ENCODE measurements at places on chromosomes 12 and 14.
A peak's percentile ranks its signal among the peaks of the same experiment; 100 is the strongest.

DNA sequence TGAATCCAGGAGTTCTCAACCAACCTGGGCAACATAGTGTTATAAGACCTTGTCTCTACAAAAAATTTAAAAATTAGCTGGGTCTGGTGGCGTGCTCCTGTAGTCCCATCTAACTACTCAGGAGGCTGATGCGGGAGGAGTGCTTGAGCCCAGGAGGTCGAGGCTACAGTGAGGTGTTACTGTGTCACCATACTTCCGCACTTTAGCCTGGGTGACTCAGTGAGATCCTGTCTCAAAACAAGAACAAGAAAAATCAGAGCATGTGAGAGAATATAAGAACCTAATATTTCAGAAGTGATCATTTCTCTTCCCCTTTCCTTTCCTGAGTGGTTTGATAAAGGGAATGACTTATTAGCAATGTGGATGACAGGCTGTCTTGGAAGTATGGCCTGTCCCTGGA is 9.5 kb downstream of the TRAF3 start:
- DNase-seq = no peak

DNA sequence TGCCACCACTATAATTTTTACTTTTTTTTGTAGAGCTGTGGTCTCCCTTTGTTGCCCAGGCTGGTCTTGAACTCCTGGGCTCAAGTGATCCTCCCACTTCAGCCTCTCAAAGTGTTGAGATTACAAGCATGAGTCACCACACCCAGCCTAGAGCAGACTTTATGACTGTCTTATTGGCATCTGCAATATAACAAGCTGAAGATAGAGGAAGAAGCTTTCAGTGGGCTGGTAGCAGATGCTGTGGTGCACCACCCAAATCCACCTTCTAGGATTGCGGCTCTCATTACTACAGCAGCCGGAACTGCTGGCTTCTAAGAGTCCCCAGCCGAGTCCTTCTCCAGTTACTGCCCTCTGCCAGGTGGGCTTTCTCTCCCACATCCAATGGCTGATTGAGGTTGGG is 7.6 kb upstream of the STK38L start:
- no peak for DNase-seq

DNA sequence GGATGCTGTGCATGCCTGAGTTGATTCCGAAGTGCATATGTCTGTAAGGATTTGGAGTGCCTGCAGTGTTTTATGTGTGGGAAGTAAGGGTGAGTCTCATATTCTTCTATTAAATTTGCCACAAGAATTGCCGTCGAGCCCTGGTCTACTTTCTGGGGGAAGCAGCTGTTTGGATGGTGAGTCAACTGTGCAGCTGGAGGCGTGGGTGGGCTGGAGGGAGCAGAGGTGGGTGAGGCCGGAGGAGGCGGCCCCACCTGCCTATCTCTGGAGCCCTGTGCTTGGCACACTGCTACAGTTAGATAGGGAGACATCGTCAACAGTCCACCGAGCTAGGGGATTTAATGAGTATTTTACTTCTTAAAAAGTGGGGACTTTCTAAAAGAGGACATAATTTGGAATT is 9.7 kb downstream of the GLRX5 start:
- no peak for DNase-seq

DNA sequence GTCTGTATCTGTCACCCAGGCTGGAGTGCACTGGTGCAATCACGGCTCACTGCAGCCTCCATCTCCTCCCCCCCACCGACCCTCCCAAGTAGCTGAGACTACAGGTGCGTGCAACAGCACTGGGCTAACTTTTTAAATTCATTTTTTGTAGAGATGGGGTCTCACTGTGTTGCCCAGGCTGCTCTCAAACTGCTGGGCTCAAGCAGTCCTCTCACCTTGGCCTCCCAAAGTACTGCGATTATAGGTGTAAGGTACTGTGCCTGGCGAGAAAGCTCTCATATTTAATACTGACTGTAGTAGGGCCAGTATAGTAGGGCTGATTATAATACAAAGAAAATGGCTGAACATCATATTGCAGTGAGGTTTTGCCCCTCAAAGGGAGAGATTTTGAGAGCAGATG is 2.4 kb downstream of the RIC8B start:
- no peak for DNase-seq

DNA sequence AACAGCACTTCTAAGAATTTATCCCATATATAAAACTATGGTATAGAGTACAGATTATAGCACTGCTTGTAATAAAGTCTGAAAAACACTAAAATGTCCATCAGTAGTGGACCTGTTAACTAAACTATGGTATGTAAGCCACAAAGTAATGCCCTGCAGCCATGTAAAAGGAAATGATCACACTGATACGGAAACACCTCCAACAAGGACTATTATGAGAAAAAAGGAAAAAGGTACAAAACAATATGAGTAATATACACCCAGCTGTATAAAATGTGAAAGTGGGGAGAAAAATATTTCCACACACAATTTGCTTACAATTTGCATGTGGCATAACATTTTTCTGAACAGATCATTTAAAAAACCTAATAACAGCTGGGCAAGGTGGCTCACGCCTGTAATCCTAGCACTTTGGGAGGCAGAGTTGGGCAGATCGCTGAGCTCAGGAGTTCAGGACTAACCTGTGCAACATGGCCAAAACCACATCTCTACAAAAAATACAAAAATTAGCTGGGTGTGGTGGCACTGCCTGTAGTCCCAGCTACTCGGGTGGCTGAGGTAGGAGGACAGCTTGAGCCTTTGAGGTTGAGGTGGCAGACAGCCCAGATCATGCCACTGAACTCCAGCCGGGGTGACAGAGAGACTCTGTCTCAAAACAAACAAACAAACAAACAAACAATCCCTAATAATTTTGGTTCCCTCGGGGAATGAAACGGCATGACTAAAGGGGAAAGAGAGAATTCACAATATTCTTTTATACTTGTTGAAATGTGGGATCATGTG is 250.5 kb downstream of the MED13L start:
- no peak for DNase-seq

DNA sequence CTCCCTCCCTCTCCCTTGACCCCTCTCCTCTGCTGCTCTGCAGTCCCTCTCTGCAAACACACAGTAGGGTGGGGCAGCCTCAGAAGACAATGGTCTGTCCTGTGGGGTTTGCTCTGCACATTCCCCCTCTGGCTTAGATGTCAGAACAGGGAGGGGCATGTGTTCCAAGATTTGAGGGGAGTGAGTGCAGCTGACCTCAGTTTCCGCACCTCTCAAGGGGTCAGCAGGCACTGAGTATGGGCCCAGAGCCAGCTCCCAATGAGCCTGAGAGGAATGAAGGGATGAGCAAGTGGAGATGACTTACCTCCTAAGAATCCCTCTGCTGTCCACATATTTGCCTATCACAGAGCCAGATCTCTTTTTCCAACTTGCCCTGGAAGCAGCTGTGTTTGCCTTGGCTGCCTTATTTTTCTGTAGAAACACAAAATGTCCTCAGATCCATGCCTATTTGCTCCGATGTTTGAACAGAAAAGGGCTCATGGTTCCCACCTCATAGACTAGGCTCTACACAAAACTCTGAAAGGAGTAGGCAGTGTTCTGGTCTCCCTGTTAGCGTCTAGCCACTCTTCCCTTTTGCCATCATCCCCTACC is 111.4 kb downstream of the CRACR2A start:
- no peak for DNase-seq

- no peak for DNase-seq
These were observed 915.2 kb downstream of the RPS29 start for GRCh38 chr14:48670939-48671338.

GRCh38 chr12:116276652-116277466 is 634 bp downstream of the MED13L start:
- DNase-seq = peak; percentile 64

GRCh38 chr14:99213527-99213971 is 58.4 kb downstream of the BCL11B start:
- DNase-seq = no peak

DNA sequence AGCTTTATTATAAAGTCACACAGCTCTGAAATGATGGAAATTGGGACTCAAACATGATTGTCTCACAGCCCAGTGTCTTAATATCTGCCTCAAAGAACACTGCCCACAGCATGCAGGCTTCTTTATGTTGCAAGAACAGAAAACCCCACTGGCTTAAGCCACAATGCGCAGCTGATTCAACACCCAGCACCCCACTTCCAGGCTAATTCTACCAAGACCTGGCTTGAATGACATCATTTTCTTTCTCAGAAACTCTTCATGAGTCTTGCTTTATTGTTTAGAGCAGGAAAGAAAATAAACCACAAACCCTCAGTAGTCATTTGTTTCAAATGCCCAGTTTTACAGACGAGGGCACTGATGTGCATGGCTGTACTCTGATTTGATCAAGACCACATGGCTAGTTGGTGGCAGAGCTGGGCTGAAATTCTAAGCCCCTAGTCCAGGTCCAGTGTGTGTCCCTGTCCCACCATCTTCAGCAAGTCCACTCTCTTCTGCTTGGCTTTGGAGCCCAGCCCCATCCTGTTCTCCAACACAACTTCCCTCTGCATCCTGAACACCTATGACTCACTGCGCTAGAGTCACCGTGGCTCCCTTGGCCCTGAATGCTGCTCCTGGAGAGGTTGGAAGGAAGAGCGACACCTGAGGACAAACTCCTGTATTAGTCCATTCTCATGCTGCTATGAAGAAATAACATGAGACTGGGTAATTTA is 50.3 kb upstream of the SRSF5 start:
- no peak for DNase-seq

All from effector CD4-positive, alpha-beta T cell (primary cell).